Activated effector memory CD4-positive, alpha-beta T cell treated with Interleukin-2 at 50 U/mL for 16 hours (primary cell): ENCODE measurements at places on chromosomes 4 and X.

DNA sequence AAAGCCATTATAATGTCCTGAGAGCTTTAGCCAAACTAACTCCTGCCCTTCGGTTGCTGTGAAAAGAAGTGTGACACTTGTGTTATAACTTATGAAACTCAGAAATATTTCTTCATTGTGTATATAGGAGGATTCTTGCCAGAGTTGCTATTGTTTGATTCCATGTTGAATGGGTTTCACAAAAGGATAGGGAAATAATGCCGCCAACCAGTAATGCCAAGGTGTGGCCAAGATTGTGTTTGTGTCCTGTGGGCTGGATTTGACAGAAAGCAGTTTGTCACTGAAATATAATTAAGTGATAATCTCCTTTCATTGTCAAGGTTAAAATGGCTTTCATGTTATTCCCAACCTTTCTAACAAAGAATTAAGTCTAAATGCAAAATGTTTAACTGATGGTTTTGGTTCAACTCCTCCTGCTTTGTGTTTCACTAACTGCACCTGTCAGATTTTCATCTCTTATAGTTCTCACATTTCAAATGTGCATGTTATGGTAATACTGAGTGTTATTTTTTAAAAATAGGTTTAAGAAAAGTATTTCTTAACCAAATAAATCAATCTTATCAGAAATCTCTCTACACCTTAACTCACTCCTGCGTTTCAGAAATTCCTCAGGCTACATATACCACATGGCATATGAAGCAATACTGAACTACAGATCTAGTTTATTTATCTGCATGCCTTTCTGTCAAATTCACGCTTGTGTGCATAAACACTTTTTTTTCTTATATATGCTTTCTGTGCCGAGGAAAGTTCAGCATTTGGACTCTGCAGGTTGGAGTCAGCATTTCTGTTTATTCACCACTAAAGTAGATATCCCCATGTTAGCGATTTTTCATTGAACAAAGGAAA is at the start of gene CLDN22:
Gene CLDN22 (minus strand): TSS at position 66 of the 849 bp plus-strand sequence. CDS start 58 bp downstream, at position 8.
- DNase-seq, result no peak

DNA sequence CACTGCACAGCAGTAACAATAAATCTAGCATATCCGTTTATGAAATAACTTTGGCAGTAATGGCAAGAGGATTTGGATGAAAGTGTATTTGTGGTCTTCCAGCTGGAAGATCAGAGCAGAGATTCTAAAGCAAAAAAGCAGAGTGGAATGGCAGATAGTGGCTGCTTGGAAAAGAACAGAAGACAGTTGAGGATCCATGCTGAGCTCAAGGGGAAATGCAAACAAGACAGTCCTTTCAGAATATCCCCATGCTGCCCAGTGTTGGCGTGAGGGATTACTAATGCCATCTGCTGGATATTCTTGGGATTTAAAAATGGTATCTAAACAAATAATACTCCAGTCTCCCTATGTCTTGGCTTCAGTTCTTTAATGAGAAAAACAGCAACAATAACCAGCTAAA is 629.1 kb upstream of the ATOH1 start:
- DNase-seq, result no peak

GRCh38 chr4:125433453-125433852 is 118.7 kb downstream of the FAT4 start:
- DNase-seq, result no peak

DNA sequence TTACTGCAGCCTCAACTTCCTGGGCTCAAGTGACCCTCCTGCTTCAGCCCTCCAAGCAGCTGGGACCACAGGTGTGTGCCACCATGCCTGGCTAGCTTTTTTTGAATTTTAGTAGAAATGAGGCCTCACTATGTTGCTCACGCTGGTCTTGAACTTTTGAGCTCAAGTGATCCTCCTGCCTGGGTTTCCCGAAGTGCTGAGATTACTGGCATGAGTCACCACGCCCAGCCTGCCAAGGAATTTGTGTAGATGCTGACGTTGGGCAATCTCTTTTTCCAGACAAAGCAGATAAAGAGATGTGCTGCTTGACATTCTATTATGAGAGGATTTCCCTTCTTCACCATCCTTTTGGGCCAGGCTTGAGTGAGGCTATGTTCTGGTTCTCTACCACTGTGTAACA is 254.5 kb upstream of the RPS6KA3 start:
- no peak for DNase-seq

DNA sequence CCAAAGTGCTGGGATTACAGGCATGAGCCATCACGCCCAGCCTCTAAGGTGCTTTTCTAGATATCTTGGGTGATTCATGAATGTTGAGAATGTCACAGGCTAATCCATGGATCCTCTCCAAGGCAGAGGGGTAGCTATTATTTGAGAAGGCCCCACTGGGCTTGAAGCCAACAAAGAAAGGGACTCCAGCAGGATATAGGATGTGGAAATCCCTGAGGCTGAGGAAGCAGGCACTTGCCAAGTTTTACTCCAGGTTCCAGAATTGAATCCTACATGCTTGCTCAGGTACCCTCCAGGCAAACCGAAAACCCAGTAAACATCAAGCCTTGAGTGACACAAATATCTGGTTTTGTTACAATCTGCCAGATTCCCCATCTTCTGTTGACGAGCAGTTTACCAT is 15.8 kb downstream of the NLGN3 start:
- DNase-seq, result no peak

GRCh38 chrX:155893521-155893920 is 12.4 kb downstream of the VAMP7 start:
- DNase-seq, result no peak

- DNase-seq, result no peak
These were observed 189.4 kb downstream of the MAB21L2 start for GRCh38 chr4:150771382-150771781.

DNA sequence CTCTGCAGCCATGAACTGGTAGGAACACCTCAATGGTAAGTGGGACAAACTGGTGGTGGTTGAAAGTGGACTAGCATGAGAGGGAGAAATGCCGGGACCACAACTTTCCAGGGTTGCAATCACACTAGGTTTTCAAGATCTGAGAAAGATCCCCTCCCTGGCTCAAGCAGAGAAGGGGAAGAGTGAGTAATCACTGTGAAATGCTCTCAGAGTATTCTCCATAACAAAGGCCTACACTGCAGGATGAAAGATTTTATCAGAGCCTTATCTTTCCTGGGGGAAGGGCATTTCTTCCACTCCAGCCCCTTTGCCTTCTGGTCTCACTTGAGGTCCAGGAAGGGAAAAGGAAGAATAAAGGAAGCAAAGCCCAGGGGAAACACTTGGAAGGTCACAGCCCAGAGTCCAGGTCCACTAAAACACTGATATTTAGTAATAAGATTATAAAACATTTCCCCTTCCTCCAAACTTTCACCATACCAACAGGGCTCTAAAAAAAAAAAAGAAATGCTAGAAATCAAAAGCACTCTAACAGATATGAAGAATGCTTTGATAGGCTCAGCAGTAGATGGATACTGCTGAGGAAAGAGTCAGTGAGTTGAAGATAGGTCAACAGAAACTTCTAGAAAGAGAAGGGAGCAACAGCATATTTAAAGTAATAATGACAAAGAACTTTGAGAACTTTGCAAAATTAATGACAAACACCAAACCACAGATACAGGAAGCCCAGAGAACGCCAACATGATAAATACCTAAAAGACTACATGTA is 95.9 kb downstream of the WDFY3 start:
- DNase-seq, result no peak

DNA sequence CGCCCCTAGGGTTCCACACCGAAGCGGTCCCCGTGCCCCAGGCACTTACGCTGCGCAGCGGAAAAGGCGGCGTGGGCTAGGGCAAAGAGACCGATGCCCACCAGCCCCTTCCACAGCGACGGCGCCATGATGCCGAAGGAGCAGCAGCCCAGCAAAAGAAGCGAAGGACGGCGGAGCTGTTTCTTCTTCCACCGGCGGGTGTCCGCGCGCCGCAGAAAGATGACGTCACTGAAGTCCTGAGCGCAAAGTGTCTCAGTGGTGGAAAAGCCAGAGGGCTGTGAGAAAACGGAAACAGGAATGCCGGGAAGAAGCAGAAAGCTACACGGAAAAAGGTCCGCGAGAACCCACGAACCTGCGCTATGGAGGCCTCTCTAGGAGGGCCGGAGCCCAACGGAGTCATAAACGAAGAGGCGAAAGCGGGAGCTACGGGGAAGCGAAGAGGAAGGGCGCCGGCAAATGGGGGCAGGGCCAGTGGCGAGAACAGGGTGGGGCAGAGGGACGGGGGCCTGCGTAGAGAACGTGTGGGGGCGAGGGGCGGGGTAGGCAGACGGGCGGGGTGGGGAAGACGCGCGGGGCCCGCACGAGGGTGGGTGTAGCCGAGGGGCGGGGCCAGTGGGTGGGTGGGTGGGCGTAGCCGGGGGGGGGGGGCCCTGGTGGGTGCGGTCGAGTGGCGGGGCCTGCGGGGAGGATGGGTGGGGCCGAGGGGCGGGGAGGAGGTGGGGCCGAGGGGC is at the start of gene MMGT1:
Gene MMGT1 (minus strand): TSS at position 441 of the 731 bp plus-strand sequence. CDS start 313 bp downstream, at position 128.
- DNase-seq, result peak; percentile 74

- no peak for DNase-seq
These were observed 524.7 kb upstream of the SMIM31 start for GRCh38 chr4:164229255-164229654.

GRCh38 chrX:1027133-1027532 is 185.3 kb downstream of the CRLF2 start:
- DNase-seq, result no peak

DNA sequence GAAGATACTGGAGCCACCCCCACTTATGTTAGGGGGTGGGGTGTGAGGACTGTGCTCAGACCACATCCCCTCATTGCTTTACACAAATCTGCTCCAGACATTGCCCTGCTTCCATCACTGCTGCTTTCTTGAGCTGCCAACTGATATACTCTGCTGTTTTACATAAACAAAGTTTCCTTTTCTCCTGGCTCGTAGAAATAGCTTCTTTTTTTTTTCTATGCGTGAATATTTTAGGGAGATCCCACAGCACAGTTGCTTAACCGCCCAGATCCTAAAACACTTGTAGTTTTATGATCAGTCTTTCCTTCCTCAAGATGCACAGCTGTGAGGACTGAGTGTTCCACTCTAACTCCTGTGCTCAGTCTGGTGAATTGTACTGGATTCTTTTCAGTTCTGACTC is 768.4 kb downstream of the PCDH18 start:
- DNase-seq, result no peak
